Cardiac fibroblast (primary cell): ENCODE measurements at places on chromosomes 7 and 10.

- peak; percentile 6 for DNase-seq
Measured at GRCh38 chr7:130486114-130486953, 5.6 kb upstream of the MEST start.

DNA sequence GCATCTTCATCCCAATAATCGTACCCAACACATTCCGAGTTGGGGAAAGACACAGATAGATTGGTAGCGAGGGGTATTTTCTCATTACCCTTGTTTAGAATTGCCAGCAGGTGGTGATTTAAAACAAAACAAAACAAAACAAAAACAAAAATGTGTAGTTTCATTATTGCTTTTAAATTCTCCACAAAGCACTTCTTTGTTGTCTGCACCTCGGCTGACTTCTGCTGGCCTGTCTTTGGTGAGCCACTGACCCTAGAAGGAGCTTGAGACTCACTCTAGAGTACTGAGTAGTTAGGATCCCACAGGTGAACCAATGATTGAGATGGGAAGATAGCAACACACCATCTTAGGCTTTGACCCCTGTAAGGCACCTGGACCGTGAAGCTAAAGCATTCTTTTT is 105.4 kb upstream of the BET1 start:
- no peak for DNase-seq

DNA sequence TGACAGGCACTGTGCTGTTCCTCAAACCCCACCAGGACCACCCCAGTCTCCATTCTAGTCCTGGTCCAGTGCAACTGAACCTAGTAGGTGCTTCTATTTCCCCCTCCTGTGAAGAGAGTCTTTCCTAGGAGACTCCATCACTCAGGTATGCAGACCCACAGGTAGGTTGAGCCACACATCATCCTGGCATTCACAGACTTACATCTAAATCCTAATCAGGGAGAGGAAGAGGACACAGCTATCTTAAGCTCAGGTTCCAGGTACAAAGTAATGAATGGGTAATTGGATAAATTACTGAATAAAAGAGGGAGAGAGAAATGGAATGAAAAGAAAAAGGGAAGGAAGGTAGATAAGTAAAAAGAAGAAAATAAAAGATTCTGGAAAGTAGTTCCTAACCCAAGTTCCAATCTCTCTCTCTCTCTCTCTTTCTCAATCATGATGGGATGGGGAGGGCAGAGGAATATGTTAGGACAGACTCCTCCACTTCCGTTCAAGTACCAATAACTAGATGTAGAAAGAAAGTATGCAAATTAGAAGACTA is 139.8 kb upstream of the NAMPT start:
- DNase-seq = no peak

- no peak for DNase-seq
Measured at GRCh38 chr7:38034062-38034908, 113.8 kb downstream of the EPDR1 start.

DNA sequence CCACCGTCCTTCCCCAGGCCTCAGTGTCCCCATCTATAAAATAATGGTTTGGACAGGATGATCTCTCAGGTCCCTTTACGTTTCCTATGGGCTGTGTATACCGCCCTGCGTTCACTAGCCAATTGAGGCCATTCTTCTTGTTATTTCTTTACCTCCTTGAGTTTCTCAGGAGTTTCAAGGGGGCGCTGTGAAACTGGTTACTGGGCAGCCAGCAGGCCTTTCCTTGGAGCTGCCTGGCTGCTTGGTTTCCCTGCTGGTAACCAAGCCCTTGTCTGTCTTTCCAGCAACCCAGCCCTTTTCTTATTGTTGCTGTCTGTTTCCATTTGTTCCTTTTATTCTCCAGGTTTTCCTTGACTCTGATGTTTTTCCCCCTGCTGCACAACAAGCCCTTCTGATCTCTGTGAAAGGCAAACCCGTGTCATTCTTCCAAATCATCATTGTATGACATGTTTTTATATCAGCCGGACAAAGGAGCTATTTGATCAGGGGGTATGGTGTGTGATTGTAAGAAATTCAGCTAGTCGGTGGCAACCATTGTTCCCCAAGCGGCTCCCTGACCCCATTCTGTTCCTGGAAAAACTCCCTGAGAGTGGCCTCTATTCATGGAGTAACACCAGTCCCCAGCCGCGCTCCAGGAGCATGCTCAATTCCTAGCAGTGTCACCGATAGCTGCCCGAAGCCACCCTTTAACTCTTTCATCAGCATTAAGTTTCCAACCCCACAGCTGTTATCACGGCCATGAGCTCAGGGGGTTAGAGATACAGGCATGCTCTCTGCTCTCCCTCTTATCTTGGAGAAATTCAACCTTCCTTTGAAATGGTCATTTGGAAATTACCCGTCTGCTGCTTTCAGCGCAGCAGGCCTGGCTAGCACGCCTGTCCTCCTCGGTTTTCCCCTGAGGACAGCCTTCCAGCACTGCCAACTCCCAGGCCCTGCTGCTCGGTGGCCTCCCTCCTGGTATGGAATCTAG is 26.6 kb downstream of the FGF8 start:
- DNase-seq = no peak

GRCh38 chr7:73831834-73832651 is 1.2 kb downstream of the CLDN4 start:
- no peak for DNase-seq

DNA sequence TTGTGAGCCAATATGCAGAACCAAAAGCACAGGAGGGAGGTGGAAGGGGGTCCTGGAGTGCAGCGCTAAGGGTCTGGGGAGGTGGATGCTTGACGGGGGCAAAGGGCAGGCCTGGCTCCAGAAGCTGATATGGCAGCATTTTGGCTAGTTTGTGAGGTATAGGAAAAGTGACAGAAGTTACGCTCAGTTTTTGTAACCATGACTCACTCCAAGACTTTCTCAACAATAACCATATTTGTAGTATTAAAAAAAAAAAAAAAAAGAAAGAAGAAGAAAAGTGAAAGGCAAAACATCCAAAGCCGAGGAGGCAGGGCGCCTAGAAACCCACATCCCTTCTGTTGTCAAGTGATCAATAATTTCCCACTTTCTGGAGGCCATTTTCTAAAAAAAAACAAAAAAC is 92.3 kb downstream of the RNF216 start:
- DNase-seq = peak; percentile 62

DNA sequence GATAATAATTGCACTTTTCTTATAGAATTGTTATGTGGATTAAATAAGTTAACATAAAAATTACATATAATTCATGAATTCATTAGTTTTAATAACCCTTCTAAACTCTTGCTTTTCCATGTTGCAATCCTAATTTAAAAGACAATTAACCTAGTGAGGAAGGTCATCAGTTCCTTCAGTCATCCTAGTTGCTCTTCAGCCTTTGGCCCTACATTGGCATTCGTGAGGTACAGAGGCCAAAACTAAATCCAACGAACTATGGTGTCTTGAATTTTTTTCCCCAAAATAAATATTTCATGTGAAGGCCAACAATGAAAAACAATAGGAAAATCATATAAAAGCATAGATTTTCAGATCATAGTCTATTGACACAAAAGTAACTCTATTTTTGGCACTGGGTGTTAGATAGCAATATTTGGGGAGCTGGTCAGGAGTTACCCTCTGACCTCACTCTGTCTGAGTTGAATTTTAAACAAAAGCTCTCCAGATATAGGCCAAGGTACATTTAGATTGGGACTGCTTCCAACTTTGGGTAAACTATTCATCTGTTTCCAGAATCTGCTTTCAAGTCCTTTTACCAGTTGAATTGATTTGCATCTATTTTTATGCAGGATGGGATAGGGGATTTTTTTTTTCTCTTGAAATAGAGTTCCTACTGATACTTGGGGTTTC is 104.5 kb downstream of the SEM1 start:
- DNase-seq = no peak

GRCh38 chr7:55362927-55363326 is 2.2 kb upstream of the LANCL2 start:
- no peak for DNase-seq

DNA sequence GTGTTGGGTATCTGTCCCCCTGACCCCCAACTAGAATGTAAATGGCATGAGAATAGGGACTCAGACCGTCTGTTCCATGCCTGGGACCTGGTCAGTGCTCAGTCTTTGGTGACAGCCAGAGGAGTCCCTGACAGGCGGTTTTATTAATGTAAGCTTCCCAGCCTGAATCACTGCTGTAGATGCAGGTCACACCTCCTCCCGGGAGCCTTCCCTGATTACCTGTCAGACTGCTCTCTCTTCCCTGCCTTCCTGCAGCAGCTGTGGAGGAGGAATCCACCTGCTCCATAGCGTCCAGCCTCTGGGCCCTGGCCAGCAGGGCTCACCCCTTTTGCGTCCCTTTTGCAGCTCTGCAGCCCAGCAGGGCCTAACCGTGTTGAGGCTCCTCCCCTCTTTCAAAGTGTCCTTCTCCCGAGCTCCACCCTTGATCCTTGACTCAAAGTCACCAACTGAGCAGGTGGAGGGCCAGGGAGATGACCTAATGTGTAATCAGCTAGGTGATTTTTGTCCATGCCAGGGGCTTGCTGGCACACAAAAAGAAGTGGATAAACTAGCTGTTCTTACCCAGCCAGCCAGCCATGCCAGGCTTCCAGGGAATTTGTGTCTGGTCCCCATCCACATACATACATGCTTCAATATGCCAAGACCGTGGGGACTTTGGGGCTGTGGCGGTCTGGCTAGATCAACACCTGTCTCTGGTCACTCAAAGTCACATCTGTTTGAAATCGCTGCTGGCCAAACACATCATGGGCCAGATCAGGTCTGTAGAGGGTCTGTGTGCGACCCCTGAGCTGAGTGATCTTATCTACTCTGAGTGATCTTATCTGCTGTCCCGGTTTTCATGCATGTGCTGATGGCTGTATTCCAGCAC is 195.1 kb downstream of the CCDC3 start:
- no peak for DNase-seq

- DNase-seq = no peak
Measured at GRCh38 chr7:8176370-8177081, 85.4 kb downstream of the ICA1 start.

- no peak for DNase-seq
Measured at GRCh38 chr7:30181736-30182522, 47.1 kb downstream of the MTURN start.

- no peak for DNase-seq
Measured at GRCh38 chr7:107179326-107180164, 10.7 kb downstream of the HBP1 start.

DNA sequence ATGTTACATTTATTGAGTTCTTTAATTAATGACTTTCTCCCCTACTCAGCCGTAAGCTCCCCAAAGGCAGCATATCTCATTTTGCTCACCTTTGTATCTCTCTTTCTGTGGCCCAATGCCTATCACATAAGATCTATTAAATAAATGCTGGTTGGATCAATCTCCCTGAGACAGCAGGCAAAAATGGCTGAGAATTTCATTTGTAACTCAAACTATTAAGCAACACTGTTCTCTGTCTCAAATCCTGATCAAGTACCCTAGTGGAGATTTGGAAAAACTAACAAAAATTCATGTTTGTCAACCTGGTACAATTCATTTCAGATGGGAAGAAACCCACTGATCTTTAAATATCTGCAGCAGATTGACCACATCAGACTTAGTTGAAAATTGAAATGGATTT is 127.4 kb downstream of the ZFAND4 start:
- DNase-seq = no peak

DNA sequence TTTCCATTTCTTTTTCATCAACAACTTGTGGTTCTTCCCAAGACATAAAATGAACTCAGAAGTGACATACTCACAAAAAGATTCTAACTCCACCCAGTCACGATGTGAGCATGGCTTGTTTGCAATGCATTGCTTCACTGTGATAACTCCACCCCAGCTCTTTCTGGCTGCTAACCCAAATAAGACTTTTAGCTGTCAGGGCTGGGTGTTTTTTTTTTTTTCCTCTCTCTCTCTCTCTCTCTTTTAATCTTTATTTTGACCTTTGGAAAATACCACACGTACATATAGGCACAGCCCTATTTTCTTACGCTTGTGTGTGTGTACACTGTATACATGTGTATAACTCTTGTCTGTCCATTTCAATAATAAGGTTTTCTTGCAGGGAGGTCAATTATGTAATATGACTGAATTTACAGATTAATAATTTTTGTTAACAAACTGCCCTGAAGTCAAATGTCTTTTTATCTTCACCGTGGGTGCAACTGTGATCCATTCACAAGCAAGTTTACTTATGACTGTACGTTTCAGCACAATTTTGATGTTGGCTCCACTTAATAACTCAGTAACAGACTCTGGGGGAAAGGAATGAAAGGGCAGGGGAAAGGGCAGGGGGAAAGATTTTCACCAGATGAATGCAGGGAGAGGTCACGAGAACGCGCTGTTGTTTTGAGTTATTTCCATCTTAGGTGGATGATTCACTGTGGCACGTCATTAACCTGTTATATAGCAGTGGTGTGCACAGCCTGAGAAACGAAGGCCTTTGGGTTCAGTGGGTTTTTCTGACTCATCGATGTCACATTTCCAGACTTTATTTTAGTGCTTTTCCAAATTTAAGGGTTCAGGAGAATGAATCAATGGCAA is 49.1 kb downstream of the APBB1IP start:
- DNase-seq = peak; percentile 90

- no peak for DNase-seq
Measured at GRCh38 chr10:8893102-8893501, 838.6 kb downstream of the GATA3 start.

- no peak for DNase-seq
Measured at GRCh38 chr7:159138508-159138907, 6.2 kb downstream of the VIPR2 start.
